Neural progenitor cell (in vitro differentiated cells): ENCODE measurements at places on chromosomes 5 and 9. TPM values are rescaled to one million over a fixed set of nuclear protein-coding genes. Genes with fewer than 3 reads are reported as not detected.

NRARP gene
- 20.7 and 25.2 TPM in 2 replicates for total RNA-seq

TRPM3 gene
- 34.2 and 37.2 TPM in 2 replicates for total RNA-seq

NR4A3 gene
- total RNA-seq, result 0.26 and 0.59 TPM in 2 replicates

FAM120A gene
- 17.2 and 22.4 TPM in 2 replicates for total RNA-seq

HTR4 gene
- 0.06 TPM in 1 of 2 replicates, not detected in the other for total RNA-seq

FBXL7 gene
- total RNA-seq, result 12.3 and 14.0 TPM in 2 replicates

PCDHA12 gene
- 3.4 and 5.9 TPM in 2 replicates for total RNA-seq

- no peak overlapping the region for H3K27ac ChIP-seq
- peaks cover 13% of the 10 kb centered on the region for H3K4me1 ChIP-seq
- peak; percentile 60 for DNase-seq
- H3K4me3 ChIP-seq, result no peak overlapping the region
- H3K27me3 ChIP-seq, result no peaks in the 10 kb centered on the region
Observed at GRCh38 chr9:134781591-134782302, 98.9 kb upstream of the FCN2 start.

GRCh38 chr5:168917947-168918600 lies 338.9 kb upstream of the PANK3 start:
- no peaks in the 10 kb centered on the region for H3K36me3 ChIP-seq
- H3K4me3 ChIP-seq, result no peak overlapping the region
- H3K4me1 ChIP-seq, result no peaks in the 10 kb centered on the region
- H3K27ac ChIP-seq, result no peak overlapping the region
- DNase-seq, result no peak

DNA sequence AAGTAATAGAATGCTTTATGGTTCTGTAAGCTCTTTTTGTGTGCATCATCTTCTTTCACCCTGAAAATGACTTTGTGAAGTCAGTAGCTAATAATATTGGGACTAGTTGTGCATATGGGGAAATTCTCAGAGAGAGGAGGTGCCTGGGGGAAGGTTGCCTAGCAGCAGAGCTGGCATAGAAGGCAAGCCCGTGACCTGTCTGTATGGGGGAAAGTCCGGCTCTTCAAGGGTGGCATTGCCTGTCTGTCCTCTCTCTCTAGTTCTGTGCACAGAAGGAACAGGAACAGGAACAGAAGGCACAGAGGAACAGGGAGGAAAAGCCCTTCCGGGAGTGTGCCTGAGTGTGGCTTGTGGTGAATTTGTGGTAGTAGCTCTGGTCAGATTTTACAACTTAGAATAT lies 33.1 kb downstream of the SH3GL2 start:
- H3K27me3 ChIP-seq, result no peaks in the 10 kb centered on the region
- no peak for DNase-seq
- H3K36me3 ChIP-seq, result no peaks in the 10 kb centered on the region
- H3K4me3 ChIP-seq, result no peak overlapping the region
- H3K4me1 ChIP-seq, result peaks cover 15% of the 10 kb centered on the region

GRCh38 chr9:15485836-15486666 lies 24.7 kb downstream of the PSIP1 start:
- peak; percentile 31 for DNase-seq
- no peak overlapping the region for H3K4me3 ChIP-seq
- H3K27me3 ChIP-seq, result no peaks in the 10 kb centered on the region
- H3K4me1 ChIP-seq, result no peaks in the 10 kb centered on the region
- no peak overlapping the region for H3K27ac ChIP-seq

DNA sequence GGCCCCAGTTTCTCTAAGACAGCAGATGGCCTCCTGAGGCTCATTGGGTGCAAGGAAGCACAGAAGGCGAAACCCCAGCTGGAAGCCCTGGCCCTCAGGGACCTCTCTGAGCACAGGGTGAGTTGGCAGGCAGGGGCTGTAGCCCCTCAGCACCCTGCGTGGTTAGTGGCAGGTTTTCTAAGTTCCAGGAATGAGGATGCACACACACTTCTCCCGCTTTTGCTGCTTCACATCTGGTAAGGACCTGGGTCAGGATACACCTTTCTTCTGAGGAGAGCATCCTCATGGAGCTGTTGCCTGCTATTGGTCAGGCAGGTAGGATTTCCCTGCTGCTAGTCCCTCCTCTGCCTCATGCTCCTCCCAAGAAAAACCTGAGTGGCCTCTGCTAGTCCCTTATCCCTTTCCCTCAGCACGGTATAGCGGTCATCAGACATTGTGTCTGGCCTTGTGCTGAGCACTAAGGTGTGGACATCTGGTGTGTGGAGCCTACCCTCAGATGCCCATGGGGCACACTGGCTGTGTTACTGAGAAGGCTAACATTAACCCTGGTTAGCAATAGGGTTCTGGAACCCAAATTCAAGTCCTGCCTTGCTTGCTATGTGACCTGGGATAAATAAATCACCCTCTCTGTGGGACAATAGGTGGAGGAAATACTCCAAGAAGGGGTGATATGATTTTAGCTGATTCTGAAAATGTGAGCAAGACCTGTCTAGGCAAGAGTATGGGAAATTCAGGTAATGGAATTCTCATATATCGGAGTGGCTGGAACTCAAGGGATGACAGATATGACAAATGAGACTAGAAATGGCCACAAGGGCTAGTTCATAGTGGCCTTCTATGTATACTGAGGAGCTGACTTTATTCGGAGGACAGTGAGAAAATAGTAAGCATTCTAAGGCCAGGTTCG lies 1.6 kb downstream of the SLC22A4 start:
- peaks cover 15% of the 10 kb centered on the region for H3K4me1 ChIP-seq
- H3K4me3 ChIP-seq, result no peak overlapping the region
- DNase-seq, result no peak
- H3K27ac ChIP-seq, result no peak overlapping the region
- H3K36me3 ChIP-seq, result no peaks in the 10 kb centered on the region

DNA sequence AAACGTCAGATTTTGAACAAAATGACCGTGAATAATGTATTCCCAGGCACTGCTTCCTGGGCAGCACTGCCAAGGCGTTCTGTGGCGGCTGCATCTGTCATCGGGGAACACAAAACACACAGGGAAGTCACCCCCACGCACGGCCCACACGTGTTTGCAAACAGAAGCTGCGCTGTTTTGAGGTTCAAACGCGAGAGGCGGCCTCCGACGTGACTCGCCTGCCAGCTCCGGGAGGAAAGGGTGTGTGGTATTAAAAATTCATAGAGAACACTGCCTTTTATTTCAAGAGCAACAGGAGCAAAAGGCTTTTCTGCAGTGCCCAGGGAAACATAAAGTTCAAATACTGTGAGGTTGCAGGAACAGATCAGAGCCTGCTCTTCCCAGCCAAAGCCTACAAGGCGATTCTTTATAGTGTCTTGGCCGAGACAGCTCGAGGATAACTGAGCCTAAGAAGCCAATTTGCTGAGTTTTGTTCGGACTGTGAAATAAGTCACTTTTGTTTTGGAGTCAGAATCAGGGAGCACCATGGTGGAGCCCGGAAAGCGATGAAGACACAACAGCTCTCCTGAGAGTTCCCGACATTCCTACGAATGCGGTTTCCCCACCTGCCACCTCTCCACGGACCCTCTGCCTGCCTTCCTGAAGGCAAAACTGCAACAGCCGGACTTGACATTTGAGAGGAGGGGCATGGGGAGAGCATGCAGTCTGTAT lies 115.3 kb upstream of the IRX2 start:
- no peak overlapping the region for H3K4me3 ChIP-seq
- H3K36me3 ChIP-seq, result no peaks in the 10 kb centered on the region
- DNase-seq, result no peak
- H3K27me3 ChIP-seq, result no peaks in the 10 kb centered on the region
- H3K4me1 ChIP-seq, result peaks cover 12% of the 10 kb centered on the region

DNA sequence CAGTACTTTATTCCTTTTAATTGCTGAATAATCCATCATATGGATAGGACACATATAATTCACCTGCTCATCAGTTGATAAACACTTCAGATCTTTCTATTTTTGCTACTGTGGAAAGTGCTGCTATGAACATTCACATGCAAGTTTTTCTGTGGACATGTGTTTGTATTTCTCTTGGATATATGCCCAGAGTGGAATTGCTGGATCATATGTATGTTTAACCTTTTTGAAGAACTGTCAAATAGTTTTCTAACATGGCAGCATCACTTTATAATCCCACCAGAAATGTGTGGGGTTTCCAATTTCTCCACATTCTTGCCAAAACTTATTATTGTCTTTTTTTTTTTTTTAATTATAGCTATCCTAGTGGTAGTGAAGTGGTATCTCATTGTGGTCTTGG lies 15.1 kb downstream of the CARTPT start:
- H3K27me3 ChIP-seq, result no peaks in the 10 kb centered on the region
- DNase-seq, result no peak
- H3K4me1 ChIP-seq, result no peaks in the 10 kb centered on the region
- H3K4me3 ChIP-seq, result no peak overlapping the region
- no peaks in the 10 kb centered on the region for H3K36me3 ChIP-seq

GRCh38 chr5:39542511-39543285 lies 117.9 kb upstream of the DAB2 start:
- no peak overlapping the region for H3K27ac ChIP-seq
- no peaks in the 10 kb centered on the region for H3K36me3 ChIP-seq
- H3K27me3 ChIP-seq, result no peaks in the 10 kb centered on the region
- no peak for DNase-seq
- no peak overlapping the region for H3K4me3 ChIP-seq
- no peaks in the 10 kb centered on the region for H3K4me1 ChIP-seq

DNA sequence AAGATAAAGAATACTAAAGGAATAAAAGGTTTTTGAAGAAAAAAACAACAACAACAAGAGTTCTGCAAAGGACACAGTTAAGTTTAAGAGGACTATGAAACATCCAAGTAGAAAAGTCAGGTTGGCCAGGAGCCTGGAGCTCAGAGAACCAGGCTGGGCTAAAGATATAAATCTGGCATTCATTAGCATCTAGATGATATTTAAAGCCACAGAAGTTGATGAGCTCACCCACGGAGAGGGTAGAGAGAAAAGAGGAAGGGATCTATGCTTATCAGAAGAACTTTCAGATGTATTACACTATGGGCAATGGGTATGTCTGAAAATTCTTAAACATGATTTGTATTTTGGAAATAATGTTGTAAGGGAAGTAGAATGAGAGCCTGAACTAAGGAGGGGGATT lies 9.9 kb downstream of the MIER3 start:
- peaks cover 28% of the 10 kb centered on the region for H3K36me3 ChIP-seq
- H3K4me1 ChIP-seq, result no peaks in the 10 kb centered on the region
- no peak overlapping the region for H3K27ac ChIP-seq
- no peaks in the 10 kb centered on the region for H3K27me3 ChIP-seq
- no peak for DNase-seq
